Activated CD8-positive, alpha-beta T cell treated with anti-CD3 and anti-CD28 coated beads, Interleukin-2, amount 10 ng/mL, durations not matched to agents 7 days and 5 days (primary cell): ENCODE measurements at places on chromosomes 4 and X. TPM values are rescaled to one million over a fixed set of nuclear protein-coding genes. Genes with fewer than 3 reads are reported as not detected.

- DNase-seq, result no peak
Measured at GRCh38 chr4:91596718-91597117, 707.0 kb upstream of the GRID2 start.

- peak; percentile 66 for DNase-seq
Measured at GRCh38 chrX:71181558-71181909, 36.9 kb downstream of the NLGN3 start.

GRCh38 chr4:174864031-174864430 is 35.0 kb upstream of the GLRA3 start:
- no peak for DNase-seq

DNA sequence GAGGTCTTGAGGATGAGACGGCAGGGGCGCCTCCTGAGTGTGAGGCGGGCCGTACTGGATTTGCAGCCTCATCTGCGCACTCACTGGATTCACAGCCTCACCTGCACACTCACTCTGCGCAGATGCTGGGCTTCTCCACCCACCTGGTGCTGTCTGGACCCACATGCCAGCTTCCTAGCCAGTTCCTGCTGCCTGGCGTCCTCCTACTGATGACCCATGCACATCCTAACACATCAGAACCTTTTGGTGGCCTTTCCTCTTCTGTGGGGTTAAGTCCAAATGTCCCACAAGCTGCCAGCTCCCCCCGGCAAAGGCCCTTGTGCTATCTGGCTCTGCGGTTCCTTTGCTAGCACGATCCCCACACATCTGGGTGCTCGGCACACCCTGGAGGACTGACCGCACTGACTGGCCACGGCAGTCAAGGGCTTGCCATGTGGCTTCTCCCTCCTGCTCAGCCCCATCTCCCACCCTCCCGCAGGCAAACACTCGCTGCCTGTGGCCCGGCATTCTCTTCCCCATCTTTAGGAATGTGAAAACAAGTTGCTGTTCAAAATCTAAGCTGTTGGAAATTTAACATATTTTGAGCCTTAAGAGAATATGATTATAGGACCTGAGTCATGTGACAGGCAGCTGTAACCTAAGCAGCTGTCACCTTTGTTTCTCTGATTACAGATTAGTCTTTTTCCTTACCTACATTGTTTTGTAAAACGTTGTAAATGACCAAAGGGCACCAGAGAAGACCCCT is 39.4 kb upstream of the AFAP1 start:
- DNase-seq, result no peak

DNA sequence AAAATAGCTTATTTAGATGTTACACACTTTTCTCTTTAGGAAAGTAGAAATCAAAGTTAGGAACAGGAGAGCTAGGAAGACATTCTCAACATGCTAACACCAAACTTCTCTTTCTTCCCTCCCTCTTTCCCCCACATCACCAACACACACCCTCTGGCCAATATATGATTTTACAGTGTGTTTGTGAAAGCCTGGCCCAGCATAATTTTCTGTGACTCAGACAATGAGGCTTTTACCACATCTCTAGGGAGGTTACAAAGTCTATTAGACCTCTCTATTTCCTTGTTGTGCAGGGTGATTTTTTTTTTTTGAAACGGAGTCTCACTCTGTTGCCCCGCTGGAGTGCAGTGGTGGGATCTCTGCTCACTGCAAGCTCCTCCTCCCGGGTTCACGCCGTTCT is 189.9 kb downstream of the AASDH start:
- DNase-seq, result no peak

DNA sequence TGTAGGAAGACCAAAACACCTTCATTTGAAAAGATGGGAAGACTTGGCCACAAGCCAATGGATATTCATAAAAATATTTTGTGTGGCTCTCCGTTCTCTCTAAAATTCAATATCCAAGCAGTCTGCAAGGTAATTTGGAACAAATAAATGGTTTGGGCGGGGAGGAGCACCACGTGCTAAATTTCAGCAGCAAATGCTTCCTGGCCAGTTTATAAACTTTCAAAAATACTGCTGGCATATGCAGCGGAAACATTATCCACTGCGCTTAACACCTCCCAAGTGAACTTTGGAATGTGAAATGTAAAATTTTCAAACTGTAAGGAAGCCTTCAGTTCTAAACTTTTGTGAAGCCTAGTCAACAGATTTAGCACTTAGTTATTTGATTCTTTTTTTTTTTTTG is 191.0 kb downstream of the NSUN7 start:
- no peak for DNase-seq

DNA sequence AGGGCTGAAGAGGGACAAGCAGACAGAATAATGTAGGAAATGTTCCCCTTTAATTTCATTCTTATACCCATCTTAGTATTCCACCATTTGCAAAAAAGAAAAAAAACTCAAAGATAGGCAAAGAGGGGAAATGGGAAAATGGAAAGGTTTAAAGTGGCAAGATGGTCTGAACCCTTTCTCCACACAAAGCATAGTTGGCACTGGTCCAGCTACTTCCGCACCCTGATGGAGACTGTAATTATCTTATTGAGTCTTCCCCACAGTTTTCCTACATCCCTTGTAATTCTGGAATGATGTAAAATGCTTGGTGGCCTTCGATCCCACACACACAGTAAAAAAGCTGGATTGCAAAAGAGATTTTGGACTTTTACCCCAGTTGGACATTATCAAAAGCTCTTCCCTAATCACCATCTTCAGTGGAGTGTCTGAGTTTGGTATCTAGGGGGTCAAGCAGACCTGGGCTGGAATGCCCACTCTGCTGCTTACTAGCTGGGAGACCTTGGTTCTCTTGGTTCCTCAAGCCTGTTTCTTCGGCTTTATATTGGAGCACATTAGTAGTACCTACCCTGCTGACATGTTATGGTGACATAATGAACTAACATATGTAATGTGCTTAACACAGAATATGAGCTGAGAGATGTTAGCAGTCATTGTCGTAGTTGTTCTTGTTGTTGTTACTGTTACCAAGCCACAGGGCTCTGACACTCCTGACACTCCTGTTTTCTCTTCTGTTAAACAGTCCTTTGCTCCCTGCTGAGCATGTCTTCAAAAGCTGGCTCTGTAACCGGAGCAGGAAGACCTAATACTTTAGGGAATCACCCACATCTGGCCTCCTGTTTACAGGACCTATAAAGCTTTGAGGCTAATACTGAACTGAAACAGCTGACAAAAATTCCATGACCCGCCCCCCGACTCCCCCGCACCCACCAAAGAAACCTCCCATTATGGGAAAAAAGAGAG is 4.7 kb downstream of the SRPX2 start:
- DNase-seq, result no peak

DNA sequence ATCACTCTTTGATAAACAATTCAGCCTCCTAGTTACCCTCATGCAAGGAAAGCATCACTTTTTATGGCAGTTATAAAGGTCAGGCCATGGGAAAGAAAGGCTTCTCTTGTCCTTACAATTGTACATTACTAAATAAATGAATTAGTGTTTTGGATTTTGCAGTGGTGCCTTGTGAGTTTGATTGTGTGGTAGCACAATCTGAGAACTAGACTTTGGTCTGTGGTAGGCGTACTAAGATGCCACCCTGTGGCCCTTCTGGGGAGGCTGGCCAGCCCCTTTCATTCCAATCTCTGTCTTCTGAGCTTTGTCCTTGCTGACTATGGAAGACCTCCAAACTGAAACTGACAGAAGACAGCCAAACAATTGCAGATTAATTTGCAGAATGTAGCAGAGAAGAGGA is 14.6 kb upstream of the HNRNPD start:
- no peak for DNase-seq

- no peak for DNase-seq
Measured at GRCh38 chrX:69179380-69179911, 14.2 kb upstream of the PJA1 start.

The IL2RG gene
- 351 TPM for total RNA-seq
